AG09309 (cell line): ENCODE measurements at places on chromosomes 16 and 17.

DNA sequence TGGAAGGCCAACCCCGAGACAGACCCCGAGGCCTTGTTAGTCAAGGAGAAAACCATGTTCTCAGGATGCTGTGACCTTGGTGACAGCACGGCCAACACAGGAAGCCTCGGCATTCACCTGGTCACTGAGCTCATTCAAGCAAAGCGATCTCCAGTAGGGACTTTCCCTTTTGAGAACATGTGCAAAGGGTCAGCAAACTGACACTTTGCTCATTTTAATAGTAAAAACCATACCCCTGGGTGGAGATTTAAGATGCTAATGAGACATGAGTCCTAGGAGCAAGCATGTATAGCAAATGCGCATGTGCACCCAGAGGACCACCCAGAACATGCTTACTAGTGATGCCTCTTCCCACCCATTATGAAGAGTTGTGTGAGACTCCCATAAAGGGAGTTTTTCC, 5.7 kb upstream of the SULT1A2 start:
- DNase-seq, result no peak

DNA sequence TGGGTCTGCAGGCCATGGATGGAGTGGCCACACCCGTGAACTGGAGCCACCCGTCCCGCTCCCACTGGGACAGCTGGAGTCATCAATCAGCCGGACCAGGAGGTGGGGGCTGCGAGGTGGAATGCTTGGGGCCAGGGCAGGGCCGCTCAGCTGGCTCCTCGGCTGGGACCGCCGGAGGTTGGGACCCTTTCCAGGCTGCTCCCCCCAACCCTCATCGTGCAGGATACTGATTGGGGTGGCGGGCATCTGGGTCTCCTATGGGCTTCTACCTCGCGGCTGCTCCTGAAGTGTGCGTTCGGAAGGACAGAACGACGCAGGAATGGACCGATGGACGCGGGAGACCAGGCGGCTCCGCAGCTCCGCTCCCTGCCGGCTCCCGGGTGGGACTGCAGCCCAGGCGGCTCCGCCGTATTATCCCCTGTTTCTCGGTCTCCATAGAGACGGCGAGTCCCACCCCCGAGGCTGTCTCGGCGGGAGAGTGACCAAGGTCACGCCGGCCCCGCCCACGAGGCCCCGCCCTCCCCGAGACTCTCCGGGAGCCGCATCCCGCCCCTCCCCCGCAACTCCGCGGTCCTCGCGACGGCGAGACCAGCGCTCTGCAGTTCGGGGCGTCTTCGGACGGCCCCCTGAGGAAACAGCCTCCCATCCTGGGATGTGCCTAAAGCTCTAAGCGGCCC, at the start of gene TPPP3:
TPPP3 (minus strand) TSS at position 388 of the 677 bp plus-strand sequence. CDS start 2,387 bp downstream, outside the sequence.
- DNase-seq, result no peak

- no peak for DNase-seq
These were observed 17.3 kb downstream of the MYO18A start for GRCh38 chr17:29162909-29163341.

GRCh38 chr17:17500999-17501605, 4.9 kb upstream of the RASD1 start:
- DNase-seq, result no peak

- DNase-seq, result no peak
These were observed 101.1 kb downstream of the CMIP start for GRCh38 chr16:81545470-81546250.

DNA sequence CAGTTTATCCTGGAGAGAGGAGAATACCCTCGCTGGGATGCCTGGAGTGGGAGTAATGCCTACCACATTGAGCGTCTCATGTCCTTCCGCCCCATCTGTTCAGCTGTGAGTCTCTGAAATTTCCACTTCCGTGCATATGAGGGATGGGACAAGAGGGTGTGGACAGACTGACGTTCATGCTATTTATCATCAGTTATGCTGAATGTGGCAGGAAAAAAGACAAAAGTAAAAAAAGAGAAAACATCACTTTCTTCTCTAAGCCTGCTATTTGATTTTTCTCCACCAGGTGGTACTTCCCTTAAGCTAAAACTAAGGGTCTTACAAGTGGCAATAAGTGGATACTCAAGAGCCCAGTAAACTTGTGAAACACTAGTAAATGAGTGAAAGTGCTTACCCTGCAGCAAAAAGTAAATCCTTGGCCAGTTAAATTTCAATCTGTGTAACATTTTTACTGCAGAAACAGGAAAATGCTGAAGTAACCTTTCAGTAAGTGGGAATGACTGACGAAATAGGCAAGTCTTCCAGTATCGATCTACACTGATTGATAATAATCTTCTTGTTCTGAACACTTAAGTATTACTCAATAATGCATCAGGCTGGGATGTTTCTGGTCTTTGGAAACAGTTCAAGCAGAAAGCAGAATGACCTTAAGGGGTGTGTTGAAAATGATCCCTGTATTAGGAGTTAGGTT, 5.6 kb downstream of the CRYBA1 start:
- DNase-seq, result no peak

- no peak for DNase-seq
These were observed 113.2 kb downstream of the MSI2 start for GRCh38 chr17:57369509-57369945.

DNA sequence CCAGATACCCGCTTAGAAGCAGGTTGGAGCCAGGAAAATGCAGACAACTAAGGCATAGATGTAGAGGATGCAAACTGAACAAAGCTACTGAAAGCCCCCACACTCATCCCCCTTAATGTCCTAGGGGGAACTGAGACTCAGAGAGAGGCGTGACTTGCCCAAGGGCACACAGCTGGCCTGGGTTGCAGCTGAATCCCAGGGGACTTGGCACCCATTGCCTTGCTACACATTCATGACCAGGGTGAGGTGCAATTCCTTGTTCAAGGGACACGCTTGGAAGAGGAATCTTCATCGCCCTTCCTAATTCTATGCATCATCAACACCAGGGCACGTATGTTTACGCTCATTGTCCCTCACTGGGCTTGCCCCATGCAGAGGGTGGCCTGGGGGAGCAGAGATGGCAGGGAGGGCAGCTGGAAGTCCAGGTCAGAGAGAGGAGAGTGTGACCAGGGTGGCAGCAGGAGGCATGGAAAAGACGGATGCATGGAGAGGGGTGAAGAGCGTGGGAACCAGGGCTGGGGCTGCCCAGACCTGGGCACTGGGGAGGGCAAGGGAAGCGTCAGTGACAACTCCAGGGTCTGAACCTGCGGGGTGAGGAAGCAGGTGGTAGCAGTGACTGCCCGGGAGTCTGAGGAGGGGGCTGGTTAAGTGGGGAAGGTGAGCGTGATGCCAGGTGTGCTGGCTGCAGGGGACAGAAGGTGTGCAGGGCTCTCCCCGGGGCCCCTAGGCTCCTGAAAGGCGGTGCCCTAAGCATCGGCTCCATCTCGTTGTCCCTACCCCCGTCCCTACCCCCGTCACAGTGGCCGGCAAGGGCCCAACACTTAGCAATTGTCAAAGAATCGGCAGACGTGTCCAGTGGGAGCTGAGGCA, 267.1 kb upstream of the TNRC6C start:
- no peak for DNase-seq

- no peak for DNase-seq
These were observed 231.0 kb downstream of the CBLN1 start for GRCh38 chr16:49050607-49051006.

DNA sequence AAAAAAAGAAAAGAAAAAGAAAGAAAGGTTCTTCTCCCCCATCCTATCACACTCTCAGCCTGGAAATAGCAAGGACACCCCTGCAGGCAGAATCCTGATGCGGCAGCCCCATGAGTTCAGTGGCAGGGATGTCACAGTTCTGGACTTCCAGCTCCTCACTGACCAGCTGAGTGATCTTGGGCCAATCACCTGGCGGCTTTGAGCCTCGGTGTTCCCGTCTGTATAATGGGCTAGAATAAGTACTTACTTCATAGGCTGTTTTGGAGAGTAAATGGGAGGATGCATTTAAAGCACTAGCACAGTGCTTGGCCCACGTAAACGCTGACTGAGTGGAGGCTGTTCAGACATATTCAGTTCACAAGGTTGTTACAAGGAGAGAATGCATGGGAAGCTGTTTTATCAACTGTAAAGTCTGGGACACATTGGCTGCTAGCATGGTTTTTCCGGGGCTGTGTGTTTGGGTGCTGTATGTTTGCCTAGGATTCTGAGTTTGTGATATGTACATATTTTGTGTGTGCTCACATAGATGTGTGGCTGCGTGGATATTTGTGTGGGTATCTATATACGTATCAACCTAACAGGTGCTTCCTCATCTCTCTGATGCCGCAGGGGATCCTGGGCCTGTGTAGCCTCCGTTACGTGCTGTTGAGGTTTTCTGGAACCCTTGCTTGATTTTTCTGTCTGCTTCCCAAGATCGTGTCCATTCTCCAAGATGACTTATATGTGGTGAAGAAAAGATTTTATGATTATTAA, 3.4 kb downstream of the BHLHA9 start:
- no peak for DNase-seq

DNA sequence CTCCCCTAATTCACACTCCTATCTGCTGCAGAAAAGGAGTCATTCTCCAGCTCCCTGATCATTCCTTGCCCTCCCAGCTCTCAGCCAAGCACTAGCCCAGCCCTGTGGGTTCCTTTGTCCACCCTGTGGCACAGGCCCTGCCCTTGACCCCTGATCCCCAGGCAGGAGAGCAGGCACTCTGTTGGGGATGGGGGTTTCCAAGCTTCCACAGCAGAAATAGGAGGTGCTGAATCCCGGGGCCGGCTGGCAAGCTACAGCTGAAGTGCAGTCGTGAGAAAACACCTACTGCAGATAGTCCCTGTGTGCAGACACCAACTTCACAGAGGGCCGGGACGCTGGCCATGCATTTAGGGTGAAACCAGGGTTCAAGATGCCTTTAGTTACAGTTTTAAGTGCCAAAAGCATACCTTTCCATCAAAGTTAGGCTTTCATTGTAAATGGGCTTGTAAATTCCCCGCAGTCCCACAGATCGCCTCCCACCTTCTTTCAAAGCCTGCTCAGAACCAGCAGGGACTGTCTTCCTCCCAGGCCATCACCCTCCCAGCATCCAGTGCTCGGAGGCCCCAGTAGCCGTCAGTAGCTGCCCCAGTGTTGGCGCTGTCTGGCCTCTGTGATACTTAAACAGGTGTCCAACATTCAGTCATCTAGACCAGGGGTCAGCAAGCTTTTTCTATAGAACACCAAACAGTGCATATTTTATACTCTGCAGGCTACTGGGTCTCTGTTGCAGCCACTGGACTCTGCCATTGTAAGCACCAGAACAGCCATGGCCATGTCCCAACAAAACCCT, 10.6 kb downstream of the CPSF4L start:
- DNase-seq, result no peak

DNA sequence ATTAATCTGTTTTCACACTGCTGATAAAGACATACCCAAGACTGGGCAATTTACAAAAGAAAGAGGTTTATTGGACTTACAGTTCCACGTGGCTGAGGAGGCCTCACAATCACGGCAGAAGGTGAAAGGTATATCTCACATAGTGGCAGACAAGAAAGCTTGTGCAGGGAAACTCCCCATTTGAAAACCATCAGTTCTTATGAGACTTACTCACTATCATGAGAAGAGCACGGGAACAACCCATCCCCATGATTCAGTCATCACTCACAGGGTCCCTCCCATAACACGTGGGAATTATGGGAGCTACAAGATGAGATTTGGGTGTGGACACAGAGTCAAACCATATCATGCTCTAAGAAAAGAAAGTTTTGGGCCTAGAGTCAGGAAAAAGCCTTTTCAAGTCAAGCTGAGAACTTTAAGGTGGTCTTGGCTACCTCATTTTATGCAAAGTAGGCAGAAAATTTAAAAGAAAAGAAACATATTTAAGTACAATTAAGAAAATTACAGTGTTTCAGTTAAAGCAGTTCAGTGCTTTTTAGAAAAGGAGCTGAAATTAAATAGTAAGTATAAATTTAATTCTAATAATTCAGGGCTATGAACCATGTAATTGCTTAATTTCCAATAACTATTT, 24.9 kb upstream of the CRYM start:
- peak; percentile 52 for DNase-seq

DNA sequence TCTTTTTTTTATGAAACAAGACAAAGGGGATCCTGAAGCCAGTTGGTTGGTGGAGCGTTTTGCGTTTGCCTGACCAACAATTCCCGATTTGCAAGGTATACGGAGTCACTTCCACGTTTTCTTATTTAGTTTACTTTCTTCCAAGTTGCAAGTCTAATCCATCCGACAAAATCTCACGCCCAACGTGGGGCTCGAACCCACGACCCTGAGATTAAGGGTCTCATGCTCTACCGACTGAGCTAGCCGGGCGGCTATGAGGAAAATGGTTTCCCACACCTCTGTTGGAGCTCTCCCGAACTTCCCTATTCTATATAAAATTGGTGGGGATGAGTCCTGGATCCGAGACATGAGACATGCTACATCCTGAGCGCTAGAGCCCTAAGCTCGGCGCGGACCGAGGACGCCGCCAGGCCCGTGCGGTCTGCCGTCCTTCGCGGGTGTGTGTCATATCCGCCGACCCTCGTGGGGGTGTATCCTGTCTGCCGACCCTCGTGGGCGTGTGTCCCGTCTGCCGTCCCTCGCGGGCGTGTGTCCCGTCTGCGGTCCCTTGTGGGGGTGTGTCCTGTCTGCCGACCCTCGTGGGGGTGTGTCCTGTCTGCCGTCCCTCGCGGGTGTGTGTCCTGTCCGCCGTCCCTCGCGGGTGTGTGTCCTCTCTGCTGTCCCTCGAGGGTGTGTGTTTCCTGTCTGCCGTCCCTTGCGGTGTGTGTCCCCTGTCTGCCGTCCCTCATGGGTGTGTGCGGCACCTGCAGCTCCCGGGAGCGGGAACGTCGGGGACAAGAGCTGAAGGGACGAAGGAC, 22.6 kb downstream of the ZNF213 start:
- DNase-seq, result peak; percentile 84

- peak; percentile 71 for DNase-seq
These were observed 245.7 kb downstream of the FOXL1 start for GRCh38 chr16:86823888-86824671.

- DNase-seq, result no peak
These were observed 14.5 kb downstream of the DNAH17 start for GRCh38 chr17:78562734-78563133.

GRCh38 chr17:77312786-77313599, 172.2 kb downstream of the SEC14L1 start:
- no peak for DNase-seq

GRCh38 chr17:37567538-37567937, 41.7 kb downstream of the SYNRG start:
- DNase-seq, result no peak

DNA sequence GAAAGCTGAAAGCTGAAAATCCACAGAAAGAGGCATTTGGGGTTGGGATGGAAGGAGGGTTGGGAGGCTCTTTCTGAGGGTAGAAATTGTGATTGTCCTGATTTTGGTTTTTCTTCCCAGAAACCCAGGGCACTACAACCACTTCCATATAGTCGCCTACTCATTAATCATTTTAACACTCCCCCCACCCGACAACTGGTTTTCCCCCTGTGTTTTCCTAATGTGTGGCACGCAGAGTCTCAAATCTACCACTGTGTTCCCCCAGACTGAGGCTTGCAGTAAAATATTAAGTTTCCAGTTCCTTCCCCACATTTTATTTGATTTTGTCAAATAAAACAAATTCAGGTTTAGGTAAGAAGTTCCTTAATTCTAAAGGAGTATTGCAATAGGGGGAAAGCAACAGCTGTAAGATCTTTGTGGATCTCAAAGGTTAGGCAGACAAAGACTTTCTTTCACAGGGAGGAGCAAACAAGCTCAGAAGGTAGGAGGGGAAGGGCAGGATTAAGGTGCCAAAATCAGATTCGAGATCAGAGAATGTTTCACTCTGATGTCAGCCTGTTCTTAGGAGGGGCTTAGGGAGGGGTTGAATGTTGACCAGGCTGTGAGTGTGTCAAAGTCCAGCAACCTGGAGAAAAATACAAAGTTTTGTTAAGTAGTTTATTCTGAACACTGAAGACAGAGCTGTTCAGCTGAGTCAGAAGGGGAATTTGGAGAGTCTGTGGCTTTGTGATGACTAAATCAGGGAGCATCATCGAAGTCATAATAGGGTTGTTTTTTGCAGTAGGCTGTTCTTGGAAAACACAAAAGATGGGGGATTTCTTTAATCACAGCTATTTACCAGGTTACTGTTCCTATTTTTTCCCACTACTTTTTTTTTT, 3.6 kb downstream of the ZNF267 start:
- peak; percentile 53 for DNase-seq
